Small intestine (tissue), 16 donors: ENCODE measurements at places on chromosomes 13 and 19. TPM values are rescaled to one million over a fixed set of nuclear protein-coding genes. Genes with fewer than 3 reads are reported as not detected.

DNA sequence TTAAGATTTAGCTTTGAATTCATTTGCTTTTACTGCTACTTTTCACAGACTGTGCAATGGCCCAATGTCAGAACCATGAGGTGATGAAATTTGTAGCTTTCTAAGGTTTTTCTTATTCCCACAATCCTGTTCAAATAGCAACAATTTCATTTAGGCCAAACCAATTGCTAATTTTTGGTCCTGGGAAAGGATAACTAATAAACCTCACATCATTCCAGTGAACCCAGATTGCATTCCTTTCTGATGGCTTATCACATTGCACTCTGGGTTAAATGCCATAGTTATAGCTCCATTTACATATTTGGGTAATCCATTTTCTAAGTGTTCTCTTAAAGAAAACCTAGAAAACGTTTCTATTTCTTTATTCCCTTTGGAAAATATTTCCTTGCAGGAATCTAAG lies 22.9 kb upstream of the POMP start:
- DNase-seq = no peak

- DNase-seq = no peak
Measured at GRCh38 chr13:110449219-110450015, 112.1 kb downstream of the RAB20 start.

ZNF850 gene
- polyA plus RNA-seq = 0.27 TPM

DNA sequence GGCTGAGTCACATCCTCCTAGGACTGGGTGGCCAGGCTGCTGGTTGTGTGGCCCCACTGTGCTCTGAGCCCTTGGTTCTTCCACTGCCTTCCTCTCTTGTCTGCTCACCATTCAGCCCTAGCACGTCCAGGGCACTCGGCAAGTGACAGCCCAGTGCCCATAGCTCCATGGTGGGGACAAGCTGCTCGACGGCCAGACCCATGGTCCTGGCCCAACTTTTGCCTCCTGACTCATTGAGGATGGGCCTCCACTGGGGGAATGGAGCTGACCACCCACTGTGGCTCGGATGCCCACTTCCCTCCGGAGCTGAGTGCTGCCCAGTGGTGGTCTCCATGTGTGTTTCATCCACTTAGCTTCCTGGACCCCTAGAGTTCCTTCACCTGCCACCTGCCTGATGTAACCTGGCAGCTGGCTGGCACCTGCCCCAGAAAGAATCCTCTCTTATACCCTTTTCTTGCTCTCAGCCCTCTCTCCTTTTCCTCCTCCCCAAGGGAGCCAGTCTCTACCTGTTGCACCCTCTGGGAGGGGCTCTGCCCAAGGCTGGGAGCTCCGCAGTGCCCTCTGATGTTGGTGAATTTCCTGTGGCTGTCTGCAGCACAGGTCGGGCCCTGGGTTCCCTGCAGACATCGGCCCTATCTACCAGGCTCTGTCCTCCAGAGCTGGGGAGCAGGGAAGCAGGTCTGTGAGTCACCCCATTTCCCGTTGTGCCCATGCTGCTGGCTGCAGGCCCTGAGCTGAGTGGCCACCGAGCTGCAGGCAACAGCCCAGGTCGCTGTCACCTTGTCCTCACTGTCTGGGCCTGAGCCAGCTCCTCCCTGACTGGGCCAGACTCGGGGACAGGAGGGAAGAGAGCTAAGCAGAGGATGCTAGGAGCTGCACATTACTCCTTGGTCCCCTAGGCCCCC lies 7.4 kb downstream of the CHST8 start:
- no peak for DNase-seq

KLK12 gene
- polyA plus RNA-seq = not detected

DNA sequence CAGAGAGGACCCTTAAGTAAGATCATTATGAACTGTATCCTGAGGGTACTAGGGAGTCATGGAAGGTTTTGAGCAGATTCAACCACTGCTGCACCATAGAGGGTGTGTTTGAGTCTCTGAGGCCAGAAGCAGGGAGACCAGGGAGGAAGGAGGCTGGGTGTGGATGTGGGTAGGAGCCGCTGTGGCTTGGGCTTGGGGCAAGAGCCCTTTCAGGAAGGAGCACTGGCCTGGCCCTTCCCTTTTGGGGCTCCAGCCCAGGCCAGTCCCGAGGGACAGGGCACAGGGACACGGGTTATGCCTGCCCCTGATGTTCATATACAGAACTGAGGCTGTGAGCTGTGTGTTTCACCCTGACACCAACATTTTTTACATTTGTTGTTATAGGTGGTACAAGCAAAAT lies 7.2 kb downstream of the CIC start:
- no peak for DNase-seq

- DNase-seq = no peak
Measured at GRCh38 chr13:113367020-113367560, 3.2 kb upstream of the GRTP1 start.

- DNase-seq = peak; percentile 61
Measured at GRCh38 chr19:2488942-2489731, 13.2 kb downstream of the GADD45B start.

ANGPTL8 gene
- polyA plus RNA-seq = 0.16 TPM

- no peak for DNase-seq
Measured at GRCh38 chr13:79910875-79911540, 429.9 kb downstream of the SPRY2 start.

- no peak for DNase-seq
Measured at GRCh38 chr19:48582168-48582567, 24.4 kb upstream of the SPACA4 start.

DNA sequence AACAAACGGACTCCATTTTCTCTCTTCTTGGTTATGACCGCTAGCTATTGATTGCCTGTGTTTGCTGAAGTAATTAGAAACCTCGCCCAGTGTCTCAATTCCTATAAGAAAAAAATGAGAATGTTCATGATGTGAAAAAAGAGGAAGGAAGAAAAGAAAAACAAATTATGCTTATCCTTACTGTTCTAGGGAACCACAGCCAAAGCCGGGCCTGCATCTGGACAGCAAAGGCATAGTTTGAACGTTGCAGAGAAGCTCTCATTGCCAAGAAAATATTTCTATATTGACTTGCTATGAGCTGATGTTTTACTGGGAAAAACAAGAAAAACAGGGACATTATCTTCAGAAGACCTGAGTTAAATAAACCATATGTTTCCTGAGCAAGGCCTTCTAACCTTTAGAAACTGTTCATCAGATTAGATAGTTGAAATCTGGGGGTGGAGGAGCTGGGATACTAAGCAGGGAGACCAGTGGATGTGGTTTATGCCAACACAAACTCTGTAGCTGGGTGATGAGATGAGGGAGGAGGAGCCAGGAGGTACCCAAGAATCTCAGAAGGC lies 55.0 kb downstream of the EFNB2 start:
- no peak for DNase-seq

DNA sequence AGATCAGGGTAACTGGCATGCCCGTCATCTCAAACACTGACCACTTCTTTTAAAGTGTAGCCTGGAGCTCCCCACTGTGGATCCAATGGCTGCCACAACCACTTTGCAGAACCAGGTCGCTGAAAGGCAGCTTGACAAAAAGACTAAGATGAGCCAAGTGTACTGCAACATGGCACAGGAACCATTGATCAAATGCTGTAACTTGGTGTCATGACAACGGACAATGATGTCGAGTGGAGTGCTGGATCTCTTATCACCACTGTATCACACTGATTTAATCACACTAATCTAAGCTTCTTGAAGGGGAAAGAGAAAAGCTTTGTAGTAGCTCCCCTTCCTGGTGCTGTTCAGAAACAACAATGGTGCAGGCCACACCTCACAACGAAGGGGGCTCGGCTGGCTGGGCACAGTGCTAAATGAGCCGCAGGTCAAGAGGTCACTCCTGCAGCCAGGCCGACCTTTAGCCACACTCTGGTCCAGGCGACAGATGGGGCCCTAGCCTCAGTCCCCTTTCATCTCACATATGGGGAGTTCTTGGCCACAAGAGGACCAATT lies 2.2 kb upstream of the TNFRSF19 start:
- DNase-seq = no peak

- no peak for DNase-seq
Measured at GRCh38 chr13:45104261-45104660, 16.0 kb upstream of the GTF2F2 start.

GRIN2D gene
- polyA plus RNA-seq = not detected

CASP14 gene
- polyA plus RNA-seq = not detected

DNA sequence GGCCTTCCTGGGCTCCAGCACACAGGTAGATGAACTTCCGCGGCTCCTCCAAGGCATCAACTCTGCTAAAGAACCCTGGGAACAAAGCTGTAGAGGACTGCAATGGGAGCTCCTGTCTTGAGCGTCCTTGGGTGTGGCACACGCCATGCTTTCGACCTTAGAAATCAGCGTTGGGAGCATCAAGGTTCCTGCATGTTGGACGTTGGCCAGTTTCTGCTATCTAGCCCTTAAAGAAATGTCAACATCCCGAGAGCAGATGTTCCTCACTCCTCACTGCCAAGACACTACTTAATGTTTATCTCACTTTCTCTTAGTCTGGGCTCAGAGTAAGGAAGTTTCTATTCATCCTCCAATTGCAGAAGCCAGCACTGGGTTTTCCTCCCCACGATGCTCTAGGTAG lies 70.6 kb upstream of the MEDAG start:
- peak; percentile 80 for DNase-seq
